Right renal pelvis (tissue), 4 donors: ENCODE measurements at places on chromosomes 3 and 15.
A peak's percentile ranks its signal among the peaks of the same experiment; 100 is the strongest.

GRCh38 chr3:7242303-7242635, 381.4 kb downstream of the GRM7 start:
- DNase-seq: no peak

- DNase-seq: no peak
Measured at GRCh38 chr3:55609230-55609827, 122.2 kb upstream of the WNT5A start.

DNA sequence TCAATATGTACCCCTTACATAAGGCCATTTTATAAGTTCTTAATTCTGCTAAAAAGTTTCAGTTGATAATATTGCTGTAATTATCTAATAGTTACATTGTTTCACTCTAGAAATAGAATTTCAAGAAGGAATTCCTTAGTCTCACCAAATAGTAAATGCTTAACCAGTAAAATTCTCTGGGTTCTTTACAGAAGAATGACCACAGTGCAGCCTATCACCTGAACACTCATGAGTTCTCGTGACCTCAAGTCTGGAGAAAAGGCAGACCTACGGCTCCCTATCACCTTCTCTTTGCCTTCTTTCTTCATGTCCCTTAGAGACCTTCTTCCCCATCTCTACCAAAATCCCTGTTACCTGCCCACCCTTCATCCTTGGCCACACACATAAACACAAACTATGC, 30.9 kb downstream of the CCDC191 start:
- DNase-seq: no peak

DNA sequence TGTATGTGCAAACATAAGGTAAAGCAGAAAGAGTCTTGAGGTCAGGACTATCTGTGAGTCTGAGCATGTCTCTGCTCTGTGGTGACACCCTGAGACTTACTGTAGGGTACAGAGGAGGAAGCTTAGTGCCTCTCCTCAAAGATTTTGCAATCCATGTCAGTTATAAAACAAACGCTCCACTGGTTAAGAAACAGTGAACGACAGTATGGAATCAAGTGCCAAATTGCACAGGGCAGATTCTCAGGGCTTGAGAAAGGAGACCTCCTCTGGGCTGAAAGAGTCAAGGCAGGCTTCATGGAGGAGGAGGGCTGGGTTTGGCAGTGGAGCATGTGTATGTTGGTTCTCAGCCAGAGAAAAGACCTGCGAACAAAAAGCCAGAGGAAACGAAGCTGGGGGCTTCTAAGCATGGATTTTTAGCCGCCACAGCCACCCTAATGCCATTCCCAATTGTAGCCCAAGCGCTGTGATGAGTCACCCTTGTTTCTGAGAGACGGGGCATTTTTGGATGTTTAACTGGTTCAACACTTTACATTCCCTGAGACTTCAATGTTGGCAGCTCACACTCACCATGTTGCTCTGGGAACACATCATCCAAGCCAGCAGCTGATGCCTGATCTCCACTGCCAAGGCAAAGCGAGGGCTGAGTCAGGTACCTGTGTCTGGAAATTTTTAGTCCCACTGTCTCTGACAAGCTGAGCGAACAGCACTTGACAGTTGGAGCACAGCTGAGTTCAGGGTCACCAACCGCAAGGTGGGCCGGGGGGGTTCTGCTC, 3.4 kb upstream of the DGKG start:
- DNase-seq: no peak

- no peak for DNase-seq
Measured at GRCh38 chr15:40134885-40135284, 26.0 kb upstream of the BUB1B start.

- no peak for DNase-seq
Measured at GRCh38 chr3:71260782-71261181, 322.7 kb downstream of the FOXP1 start.

DNA sequence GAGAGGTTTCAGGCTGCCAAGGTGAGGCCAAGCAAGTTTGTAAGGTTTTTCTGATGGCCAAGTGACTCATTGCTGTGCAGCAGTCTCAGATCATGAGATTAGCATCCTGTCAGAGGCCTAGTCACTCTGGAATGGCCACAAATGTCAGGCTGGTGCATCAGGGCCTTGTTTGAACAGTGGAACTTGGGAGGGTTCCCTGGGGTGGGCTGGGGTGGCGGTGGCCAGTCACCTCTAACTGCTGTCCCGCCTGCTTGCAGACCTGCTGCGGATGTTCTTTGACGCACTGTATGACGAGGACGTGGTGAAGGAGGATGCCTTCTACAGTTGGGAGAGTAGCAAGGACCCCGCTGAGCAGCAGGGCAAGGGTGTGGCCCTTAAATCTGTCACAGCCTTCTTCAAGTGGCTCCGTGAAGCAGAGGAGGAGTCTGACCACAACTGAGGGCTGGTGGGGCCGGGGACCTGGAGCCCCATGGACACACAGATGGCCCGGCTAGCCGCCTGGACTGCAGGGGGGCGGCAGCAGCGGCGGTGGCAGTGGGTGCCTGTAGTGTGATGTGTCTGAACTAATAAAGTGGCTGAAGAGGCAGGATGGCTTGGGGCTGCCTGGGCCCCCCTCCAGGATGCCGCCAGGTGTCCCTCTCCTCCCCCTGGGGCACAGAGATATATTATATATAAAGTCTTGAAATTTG, 2.8 kb upstream of the FAM131A start:
- no peak for DNase-seq

DNA sequence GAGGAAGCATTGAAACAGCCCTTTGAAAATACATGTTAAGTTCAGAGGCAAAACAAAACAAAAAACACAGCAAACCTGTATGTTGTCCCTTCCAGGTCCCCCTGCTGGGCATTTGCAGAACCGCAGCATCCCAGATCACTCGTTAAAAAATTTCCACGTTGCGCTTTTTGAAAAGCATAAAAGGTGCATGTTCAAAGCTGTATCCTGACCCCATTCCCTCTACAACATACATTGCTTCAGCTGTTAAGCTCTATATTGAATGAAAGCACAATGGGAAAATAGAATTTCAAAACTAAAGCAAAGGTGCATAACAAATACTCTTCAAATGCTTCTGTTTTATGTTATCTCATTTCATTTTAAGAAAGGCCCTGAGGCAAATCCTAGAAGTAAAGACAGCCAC, 328.3 kb downstream of the THSD4 start:
- DNase-seq: peak; percentile 30

DNA sequence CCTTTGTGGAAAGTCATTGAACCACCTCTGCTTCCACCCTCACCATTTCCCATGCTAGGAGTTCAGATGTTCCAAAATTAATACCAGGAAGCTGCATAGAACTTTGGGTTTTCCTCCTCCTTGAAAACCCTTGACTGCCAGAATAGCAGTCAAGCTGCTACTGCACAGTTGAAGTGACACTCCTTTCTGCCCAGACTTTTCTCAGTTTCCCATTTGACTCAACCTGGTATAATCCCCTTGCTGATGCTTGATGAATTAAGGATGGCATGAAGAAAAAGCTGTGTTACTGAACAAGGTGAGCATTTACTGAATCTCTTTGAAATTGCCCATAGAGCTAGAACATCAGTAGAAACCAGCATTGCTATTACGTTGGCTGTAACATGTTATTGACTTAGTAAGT, 286.0 kb downstream of the EDEM1 start:
- DNase-seq: no peak

- no peak for DNase-seq
Measured at GRCh38 chr3:85560088-85560785, 601.4 kb downstream of the CADM2 start.
